ENCODE measurements at places on chromosomes 3 and 15. TPM values are rescaled to one million over a fixed set of nuclear protein-coding genes. Genes with fewer than 3 reads are reported as not detected.

ZNF592 gene
- 15.7 TPM for total RNA-seq

ZNF35 gene
- 10.7 TPM for total RNA-seq

SH3BP5 gene
- 10.9 TPM for total RNA-seq

PEX11A gene
- 4.6 TPM for total RNA-seq

- H3K4me1 ChIP-seq, result peaks cover 93% of the 10 kb centered on the region
- peaks cover 89% of the 10 kb centered on the region for H3K27me3 ChIP-seq
- peaks cover 69% of the 10 kb centered on the region for H3K36me3 ChIP-seq
- DNase-seq, result peak; percentile 97
Observed at GRCh38 chr3:134364061-134364935, 9.9 kb downstream of the AMOTL2 start.

GRCh38 chr15:100049483-100049882 is 292.3 kb downstream of the ADAMTS17 start:
- H3K36me3 ChIP-seq, result peaks cover 11% of the 10 kb centered on the region
- H3K4me1 ChIP-seq, result peaks cover under 1% of the 10 kb centered on the region
- H3K4me3 ChIP-seq, result no peak overlapping the region

DNA sequence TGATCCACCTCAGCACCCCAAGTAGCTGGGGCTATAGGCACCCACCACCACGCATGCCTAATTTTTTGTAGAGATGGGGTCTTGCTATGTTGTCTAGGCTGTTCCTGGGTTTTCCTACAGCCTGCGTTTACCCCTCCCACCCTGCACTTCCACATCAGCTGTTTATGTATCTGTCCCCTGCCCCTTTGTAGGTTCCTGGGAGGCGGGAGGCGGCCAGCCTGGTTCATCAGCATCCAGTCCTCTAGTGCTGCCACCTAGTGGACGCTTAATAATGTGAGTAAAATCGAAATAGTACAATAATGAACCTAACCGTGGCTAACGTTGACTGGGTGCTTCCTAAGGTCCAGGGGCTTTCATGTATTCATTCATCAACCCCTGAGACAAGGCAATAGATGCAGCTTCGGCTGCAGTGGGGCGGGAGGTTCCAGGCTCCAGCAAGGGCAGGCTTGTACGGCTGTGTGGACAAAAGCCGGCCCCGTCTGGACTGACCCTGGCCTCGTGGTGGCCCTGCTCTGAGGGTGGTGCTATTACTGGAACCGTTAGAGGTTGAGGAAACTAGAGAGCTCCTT is 1.2 kb upstream of the LCTL start:
- peak; percentile 52 for DNase-seq
- no peaks in the 10 kb centered on the region for H3K36me3 ChIP-seq
- H3K4me1 ChIP-seq, result peaks cover 24% of the 10 kb centered on the region
- H3K4me3 ChIP-seq, result peak overlapping the region; percentile 51
- peak overlapping the region; percentile 25 for H3K27ac ChIP-seq

GRCh38 chr15:74889883-74890664 is at the start of gene MPI:
MPI (plus strand) TSS chr15:74890042; CDS start chr15:74890074, 32 bp downstream.
- H3K4me3 ChIP-seq, result peak within 1 kb of the TSS; percentile 91
- peaks cover 29% of the 10 kb centered on the region for H3K4me1 ChIP-seq
- peaks cover 2% of the 10 kb centered on the region for H3K27me3 ChIP-seq
- H3K36me3 ChIP-seq, result peaks cover 13% of the 10 kb centered on the region
- peak within 1 kb of the TSS; percentile 69 for H3K27ac ChIP-seq

GRCh38 chr3:189632242-189632641 is 1.1 kb downstream of the TP63 start:
- H3K27me3 ChIP-seq, result no peaks in the 10 kb centered on the region
- H3K4me1 ChIP-seq, result no peaks in the 10 kb centered on the region
- DNase-seq, result no peak
- H3K4me3 ChIP-seq, result no peak overlapping the region

DNA sequence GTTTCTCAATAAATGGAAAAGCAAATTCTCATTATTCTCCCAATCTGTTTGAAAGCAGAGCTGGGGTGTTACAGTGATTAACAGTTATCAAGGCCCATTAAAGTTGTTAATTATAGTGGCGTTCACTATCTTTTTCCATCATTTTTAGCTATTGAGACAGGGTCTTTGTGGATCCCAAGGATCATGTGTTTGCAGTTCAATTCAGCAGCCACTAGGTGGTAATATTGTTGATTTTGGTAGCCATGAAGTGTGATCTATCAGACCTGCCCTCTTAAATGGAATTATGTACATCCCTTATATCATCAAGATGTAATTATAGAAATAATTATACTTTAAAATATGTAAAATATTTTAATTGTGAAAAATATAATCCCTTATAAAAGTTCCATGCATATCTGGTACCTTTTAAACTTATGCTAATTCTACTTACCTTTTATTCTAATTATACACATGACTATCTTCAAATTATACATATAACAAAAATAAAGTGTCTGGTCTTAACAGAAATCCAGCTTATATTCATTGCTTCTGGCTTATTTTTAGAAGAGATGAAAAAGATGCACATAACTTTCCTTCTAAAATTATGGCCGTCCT is 126.4 kb downstream of the GREM1 start:
- no peak overlapping the region for H3K4me3 ChIP-seq
- peak overlapping the region; percentile 76 for H3K27ac ChIP-seq

GRCh38 chr3:49013113-49013737 is 5.2 kb downstream of the DALRD3 start:
- H3K36me3 ChIP-seq, result peaks cover 27% of the 10 kb centered on the region
- H3K4me3 ChIP-seq, result no peak overlapping the region
- H3K27ac ChIP-seq, result no peak overlapping the region
- DNase-seq, result no peak
- peaks cover 29% of the 10 kb centered on the region for H3K4me1 ChIP-seq
- peaks cover 4% of the 10 kb centered on the region for H3K27me3 ChIP-seq

DNA sequence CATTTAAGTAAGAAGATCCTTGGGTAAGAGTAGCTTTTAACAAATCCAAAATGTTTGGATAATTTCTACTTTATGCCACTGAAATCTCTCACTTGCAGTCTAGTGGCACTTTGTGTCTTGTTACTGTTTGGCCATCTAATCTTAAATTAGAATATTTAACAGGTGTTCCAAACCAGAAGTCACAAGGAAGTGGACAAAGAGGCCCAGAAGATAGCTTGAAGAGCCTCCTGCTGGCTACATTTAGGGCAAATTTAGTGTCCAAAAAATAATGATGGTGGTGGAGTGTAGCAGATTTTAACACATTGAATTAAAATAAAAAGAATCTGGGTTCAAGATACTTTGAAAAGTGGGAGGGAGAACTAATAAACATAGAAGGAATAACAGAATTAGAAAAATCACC is 172.2 kb downstream of the GHSR start:
- no peak overlapping the region for H3K4me3 ChIP-seq
- H3K27ac ChIP-seq, result no peak overlapping the region
- H3K4me1 ChIP-seq, result peaks cover 64% of the 10 kb centered on the region
- DNase-seq, result no peak
- H3K36me3 ChIP-seq, result peaks cover 20% of the 10 kb centered on the region

GRCh38 chr15:89780601-89781000 is 4.5 kb downstream of the MESP2 start:
- H3K4me3 ChIP-seq, result no peak overlapping the region
- peak overlapping the region; percentile 92 for H3K27ac ChIP-seq

DNA sequence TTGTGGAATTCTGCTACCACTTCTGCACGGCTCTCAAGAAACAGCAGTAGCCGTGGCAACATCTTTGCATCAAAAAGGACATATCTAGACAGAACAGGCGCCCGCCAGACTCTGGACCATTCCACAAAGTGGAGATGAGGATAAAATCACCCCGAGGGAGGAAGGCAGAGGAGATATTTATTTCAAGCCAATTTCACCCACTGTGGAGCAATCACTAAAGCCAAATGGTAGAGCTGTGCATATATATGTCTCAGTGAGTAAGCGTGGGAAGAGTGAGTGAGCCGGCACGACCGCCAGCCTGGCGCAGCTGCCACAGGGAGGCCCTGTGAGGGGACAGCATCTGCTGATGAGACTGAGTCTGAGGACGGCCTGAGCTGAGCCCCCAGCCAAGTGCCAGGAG is 111.3 kb downstream of the MEGF11 start:
- H3K27ac ChIP-seq, result no peak overlapping the region
- peaks cover 49% of the 10 kb centered on the region for H3K27me3 ChIP-seq
- H3K4me3 ChIP-seq, result no peak overlapping the region
- no peaks in the 10 kb centered on the region for H3K4me1 ChIP-seq
- H3K36me3 ChIP-seq, result no peaks in the 10 kb centered on the region

- no peaks in the 10 kb centered on the region for H3K27me3 ChIP-seq
- H3K27ac ChIP-seq, result no peak overlapping the region
- peaks cover 6% of the 10 kb centered on the region for H3K4me1 ChIP-seq
- DNase-seq, result no peak
Observed at GRCh38 chr3:138032567-138032966, 22.6 kb downstream of the CLDN18 start.

DNA sequence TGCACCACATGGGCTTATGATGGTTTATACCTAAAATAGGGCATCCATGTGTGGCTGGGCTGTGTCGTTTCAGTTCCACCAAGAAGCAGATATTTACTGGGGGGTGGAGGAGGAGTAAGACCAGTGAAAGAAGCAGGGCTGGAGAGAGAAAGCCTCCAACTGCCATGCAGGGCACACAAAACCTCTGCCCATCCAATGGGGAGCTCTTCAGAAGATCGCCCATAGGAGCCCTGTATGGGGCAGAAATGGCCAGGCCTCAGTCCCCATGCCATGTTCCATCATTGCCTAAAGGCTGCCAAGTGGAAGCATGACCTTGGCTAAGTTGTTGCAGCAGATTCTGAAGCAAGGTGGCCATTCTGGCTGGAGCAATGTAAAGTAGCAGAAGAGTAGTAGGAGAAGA is 277.0 kb downstream of the MEX3B start:
- H3K27ac ChIP-seq, result no peak overlapping the region
- H3K36me3 ChIP-seq, result peaks cover 7% of the 10 kb centered on the region
- H3K27me3 ChIP-seq, result no peaks in the 10 kb centered on the region
- H3K4me1 ChIP-seq, result no peaks in the 10 kb centered on the region
- no peak overlapping the region for H3K4me3 ChIP-seq

GRCh38 chr3:119598410-119599098 is 869 bp downstream of the PLA1A start:
- no peak for DNase-seq
- H3K27ac ChIP-seq, result no peak overlapping the region
- peaks cover 12% of the 10 kb centered on the region for H3K27me3 ChIP-seq
- no peak overlapping the region for H3K4me3 ChIP-seq
- H3K4me1 ChIP-seq, result peaks cover 14% of the 10 kb centered on the region

- H3K27ac ChIP-seq, result peak overlapping the region; percentile 86
- peaks cover 14% of the 10 kb centered on the region for H3K36me3 ChIP-seq
- DNase-seq, result no peak
- peaks cover 92% of the 10 kb centered on the region for H3K4me1 ChIP-seq
- peak overlapping the region; percentile 14 for H3K4me3 ChIP-seq
Observed at GRCh38 chr3:120473389-120473788, 22.6 kb upstream of the FSTL1 start.

- peaks cover 22% of the 10 kb centered on the region for H3K4me1 ChIP-seq
- H3K36me3 ChIP-seq, result peaks cover 9% of the 10 kb centered on the region
- DNase-seq, result no peak
- no peak overlapping the region for H3K27ac ChIP-seq
- peaks cover 1% of the 10 kb centered on the region for H3K27me3 ChIP-seq
Observed at GRCh38 chr3:190436331-190436730, 13.4 kb downstream of the TMEM207 start.

- H3K36me3 ChIP-seq, result peaks cover 5% of the 10 kb centered on the region
- no peak overlapping the region for H3K4me3 ChIP-seq
- H3K27me3 ChIP-seq, result peaks cover 5% of the 10 kb centered on the region
Observed at GRCh38 chr15:73699249-73700040, 15.3 kb downstream of the CD276 start.

DNA sequence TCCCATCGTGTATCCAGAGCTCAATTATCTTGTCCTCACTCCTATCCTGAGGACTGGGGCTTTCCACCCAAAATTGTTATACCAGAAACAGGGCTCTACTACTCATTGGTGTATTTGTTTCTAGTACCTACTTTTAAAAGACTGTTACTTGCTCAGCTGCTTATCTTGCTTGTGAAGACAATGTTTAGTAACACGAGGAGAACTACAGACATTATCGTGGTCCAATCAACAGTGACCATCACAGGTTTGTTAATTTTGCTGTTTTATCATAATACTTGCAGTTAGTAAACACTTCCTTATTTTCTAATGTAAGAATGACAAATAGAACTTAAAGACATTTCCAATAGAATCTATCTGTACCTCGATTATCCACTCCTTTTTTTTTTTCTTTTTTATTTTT is 13.5 kb downstream of the LRCH3 start:
- H3K27me3 ChIP-seq, result no peaks in the 10 kb centered on the region
- H3K36me3 ChIP-seq, result peaks cover 9% of the 10 kb centered on the region
- H3K27ac ChIP-seq, result no peak overlapping the region
- peaks cover 67% of the 10 kb centered on the region for H3K4me1 ChIP-seq

Data from HFFc6 (cell line).